ENCODE measurements at places on chromosomes 3 and 15.

GRCh38 chr3:197270558-197271317, 27.7 kb downstream of the DLG1 start:
- no peak for DNase-seq

DNA sequence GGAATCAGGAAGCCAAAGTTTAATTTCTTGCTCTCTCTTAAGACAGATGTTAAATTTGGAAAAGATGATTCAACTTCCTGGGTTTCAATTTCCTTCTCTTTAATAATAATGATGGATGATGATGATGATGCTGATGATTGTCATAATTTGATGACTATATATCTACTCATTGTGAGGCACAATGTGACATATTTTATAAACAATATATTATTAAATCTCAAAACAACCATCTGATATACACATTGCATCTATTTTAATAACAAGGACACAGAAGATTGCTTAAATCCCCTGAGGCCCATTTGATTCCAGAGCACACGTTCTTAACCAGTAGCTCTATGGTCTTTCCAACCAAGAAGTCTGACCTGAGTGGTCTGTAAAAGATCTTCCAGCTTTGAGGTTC, 124.0 kb downstream of the CNTN6 start:
- no peak for DNase-seq

DNA sequence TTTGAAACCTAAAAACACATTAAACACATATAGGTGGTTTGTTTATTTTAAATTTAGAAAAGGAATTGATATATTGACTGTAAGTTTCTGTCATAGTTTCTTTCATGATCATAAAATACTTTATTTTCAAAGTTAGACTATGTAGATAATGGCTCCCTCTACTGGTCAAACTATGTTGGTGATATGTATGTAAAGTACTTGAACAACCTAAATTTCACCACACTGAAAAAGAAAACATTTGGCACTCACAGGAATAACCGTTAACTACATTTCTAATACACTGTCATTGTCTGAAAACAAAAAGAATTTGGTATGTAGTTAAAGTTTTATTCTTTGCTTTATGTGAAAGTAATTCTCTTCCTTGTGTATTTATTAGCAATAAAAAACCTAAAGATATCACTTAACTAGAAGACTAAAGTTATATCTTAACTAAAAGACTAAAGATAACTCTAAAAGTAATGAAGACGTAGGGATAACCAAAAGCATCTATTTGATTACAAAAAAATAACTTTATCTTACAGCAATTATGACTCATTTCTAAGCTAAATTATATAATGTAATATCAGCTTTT, 427.5 kb downstream of the VGLL3 start:
- no peak for DNase-seq

DNA sequence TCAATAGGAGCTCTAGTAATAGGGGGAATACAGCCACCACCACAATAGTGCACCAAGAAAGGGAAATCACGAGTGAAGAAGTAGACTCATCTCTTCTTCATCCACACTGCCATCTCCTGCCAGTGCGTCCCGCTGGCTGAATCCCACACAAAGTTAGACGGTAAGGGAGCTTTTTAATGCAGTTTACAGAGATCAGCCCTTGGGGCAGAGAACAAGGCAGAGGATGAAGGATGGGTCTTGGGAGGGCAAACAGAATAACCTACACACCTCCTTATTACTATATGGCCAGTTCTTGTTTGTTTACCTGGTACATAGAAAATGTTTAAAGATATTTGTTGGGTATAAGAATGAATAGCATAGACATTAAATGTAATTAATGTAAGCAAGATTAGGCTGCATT, 11.0 kb upstream of the DPH6 start:
- no peak for DNase-seq

- DNase-seq: no peak
Observed at GRCh38 chr3:31934866-31935265, 46.2 kb downstream of the OSBPL10 start.

GRCh38 chr15:78065284-78065872, 12.1 kb downstream of the TBC1D2B start:
- no peak for DNase-seq

DNA sequence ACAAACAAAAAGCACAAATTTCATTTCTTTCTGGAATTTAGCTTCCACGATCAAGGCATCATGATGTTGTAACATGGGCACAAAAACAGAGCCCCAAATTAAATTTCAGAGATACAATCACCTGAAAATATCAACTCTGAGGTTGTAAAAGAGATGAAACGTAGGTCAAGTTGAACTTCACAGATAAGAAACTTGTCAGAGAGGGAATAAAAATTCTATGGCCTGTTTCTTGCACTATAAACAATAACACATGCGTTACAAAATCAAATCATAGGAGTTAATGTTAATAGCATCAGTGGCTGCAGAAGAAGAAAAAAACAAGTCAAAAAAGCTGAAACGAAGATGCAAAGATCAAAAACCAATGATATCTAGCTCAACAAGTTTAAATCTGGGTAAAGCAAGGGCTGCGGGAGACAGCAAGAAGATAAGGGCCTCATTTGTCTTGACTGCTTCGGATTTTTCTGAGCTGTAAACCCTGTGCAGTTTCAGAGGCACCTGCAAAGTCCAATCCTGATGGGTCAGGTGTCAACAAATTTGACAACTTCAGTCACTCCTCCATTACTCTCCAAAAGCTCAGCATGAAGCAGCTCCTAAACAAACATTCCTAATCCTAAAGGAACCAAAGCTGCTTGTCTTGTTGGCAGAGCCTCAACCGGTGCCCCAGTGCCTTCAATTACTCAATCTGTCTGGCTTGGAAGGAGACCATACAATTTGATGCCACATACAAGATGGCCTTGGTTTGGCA, 219.8 kb downstream of the STT3B start:
- no peak for DNase-seq

- no peak for DNase-seq
Observed at GRCh38 chr15:64052925-64053491, 6.7 kb upstream of the DAPK2 start.

DNA sequence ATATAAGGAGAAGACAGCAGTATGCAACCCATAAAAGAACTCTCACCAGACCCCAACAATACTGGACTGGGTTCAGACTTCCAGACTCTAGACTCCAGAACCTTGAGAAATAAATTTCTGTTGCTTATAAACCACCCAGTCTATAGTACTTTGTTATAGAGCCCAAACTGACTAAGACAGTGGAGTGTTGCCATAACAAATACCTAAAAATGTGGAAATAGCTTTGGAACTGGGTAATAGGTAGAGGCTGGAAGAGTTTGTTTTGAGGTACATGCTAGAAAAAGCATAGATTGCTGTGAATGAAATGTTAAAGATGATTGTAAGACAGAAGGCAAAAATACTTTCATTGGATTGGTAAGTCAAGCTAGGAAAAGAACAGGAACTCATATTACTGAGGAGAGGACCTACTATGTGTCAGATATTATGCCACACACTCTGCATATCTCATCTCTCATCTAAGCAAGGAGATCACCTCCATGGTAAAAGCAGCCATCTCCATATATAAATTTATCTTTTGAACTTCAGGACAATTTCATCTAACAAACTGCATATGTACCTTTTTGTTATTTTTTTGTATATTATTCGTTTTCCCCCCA, 67.4 kb upstream of the FNDC3B start:
- no peak for DNase-seq

DNA sequence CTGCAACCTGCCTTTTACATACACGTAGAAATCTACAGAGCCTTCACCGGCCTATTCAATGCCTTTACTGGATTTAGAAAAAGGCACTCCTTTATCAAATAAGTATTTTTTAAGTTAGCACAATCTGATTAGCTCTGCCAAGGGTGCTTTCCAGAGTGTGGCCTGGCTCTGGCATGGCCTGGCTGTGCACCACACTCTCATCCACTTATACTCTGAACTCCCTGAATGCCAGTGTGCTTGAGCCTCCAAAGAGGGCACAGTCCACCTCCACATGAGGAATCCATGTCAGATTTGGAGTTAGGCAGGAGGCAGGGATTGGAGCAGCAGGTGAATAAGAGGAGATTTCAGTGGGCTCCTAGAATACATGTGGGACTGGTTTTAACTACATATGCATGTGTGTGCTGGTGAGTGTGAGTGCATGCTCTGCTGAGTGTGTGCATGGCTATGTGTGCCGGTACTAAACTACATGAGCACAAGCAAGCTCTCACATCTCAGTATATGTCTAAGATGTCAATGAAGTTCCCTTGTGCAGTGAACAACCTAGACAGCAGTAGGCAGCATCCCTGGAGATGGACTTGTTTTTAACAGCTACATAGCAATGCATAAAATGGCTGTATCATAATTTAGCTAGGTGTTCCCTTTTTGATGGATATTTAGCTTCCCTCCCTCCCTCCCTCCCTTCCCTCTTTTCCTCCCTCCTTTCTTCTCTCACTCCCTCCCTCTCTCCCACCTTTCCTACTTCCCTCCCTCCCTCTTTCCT, 17.8 kb upstream of the ZFAND6 start:
- DNase-seq: no peak

- no peak for DNase-seq
Observed at GRCh38 chr15:28165791-28166190, 66.7 kb upstream of the OCA2 start.

- no peak for DNase-seq
Observed at GRCh38 chr15:94400526-94401298, 169.4 kb downstream of the MCTP2 start.

DNA sequence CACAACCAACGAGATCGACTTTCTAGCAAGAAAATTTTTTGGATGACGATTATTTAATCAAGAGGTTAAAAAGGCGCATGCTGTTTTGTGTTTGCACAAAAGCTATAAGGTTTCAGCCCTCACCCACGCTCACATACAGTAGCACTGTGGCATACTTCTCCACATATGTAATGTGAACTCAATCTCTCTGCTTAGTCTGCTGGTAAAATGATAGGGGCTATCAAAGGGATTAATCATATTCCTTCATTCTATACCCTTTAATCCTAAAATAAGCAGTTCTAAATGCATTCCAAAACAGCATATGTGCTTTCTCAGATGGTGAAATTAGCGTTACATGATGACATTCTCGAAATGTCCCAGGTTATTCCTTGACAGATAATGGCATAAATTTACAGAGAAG, 196.9 kb upstream of the PRICKLE2 start:
- no peak for DNase-seq

DNA sequence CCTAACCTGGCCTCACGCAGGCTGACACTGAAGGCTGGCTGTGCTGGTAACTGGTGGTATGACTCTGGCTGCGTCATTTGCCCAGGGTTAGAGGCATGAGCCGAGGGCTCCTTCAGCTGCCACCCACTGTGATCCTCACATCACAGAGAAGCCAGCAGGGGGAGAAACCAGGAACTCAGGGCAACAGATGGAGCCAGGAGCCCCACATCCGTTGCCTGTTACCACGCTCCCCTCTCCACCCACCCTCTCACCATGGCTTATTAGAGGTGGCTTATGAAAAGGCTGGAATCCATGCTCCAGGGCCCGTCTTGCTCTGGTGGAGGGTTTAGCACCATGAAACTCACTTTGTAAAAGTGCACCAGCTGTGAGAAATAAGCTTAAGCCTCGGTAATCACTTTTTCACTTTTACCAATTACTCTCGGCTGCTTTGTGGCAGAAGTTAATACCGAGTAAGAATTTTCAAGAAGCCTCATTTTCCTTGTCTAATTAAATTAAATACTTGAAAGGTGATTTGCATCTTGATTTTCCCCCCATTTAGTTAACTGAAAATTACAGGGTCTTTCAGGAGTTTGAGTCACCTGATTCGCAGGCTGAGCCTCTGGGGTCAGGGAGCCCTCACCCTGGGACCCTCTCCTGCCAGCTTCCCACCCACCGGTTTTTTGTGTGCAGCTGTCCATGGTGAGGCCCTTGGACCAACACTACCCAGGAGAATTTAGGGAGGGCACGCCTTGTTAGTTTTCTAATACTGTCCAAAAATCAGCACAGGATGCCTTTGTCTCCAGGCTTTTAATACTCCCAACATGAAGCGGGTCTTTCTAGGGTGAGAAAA, 60.9 kb downstream of the ASB7 start:
- DNase-seq: peak; percentile 5

GRCh38 chr15:62641825-62642224, 400.7 kb upstream of the TPM1 start:
- DNase-seq: no peak

DNA sequence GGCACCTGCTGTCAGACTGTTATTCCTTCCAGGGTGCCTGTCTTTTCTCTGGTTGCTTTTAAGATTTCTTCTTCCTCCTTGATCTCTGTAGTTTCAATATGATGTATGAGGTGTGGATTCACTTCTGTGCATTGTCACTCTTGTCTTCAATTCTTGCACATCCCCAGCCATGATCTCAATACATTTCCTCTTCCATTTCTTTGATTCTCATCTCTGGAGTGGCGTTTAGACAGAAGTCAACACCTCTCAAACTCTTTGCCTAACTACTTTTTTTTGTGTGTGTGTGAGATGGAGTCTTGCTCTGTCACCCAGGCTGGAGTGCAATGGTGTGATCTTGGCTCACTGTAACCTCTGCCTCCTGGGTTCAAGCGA, 224.4 kb upstream of the LYSMD4 start:
- no peak for DNase-seq

GRCh38 chr15:42612367-42612912, 37.0 kb downstream of the STARD9 start:
- DNase-seq: no peak

DNA sequence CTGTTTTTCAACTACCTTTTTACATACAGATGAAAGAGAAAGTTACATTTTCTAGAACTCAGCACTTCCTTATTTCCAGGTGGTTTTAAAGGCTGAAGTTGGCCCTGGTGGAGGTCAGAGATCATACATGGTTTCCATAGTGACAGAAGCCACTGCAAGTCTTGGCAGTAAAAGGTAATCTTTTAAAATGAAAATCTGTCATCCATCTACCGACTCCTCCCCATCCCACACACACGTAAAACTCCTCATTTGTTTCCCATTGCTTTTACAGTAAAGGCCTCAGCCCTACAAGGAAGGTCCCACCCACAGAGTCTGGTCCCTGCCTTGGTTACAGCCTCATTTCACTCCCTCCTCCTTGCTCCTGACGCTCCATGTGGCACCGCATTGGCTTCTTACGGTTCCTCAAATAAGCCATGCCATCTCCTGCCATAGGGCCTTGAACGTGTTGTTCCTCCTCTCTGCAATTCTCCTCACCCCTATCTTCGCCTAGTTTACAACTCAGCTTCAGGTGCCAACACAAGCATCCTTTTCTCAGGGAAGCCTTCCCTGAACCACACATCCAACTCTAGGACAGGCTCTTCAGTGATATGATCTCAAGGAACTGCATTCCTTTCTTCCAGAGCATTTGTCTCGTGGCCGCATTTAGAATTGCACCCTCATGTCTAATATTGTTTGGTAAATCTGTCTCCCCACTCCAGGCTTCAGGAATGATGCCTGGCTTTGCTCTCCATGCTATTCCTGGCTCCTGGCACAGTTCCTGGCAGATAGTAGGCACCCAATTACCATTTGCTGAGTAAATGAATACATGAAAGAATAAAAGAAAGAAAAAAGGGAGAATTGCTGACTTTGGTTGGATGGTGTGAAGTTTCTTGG, 2.6 kb downstream of the CYP19A1 start:
- no peak for DNase-seq

DNA sequence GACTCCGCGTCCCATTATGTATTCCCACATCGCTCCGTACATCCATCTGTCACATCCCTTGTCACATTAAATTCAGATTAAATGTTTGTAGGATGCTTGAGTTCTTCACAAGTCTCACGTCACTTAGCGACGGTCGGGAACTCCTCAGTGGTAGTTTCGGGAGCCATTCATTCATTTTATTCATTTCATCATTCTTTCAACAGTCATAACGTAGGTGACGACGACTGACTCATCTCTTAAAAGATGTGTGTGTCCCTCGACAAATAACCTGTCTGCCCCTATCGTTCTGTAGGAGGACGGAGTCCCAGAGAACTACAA, 272 bp upstream of the SRPRB start:
- no peak for DNase-seq

GRCh38 chr15:79310612-79310984, 314 bp upstream of the TMED3 start:
- no peak for DNase-seq

GRCh38 chr3:175573226-175573625, 714.1 kb downstream of the NAALADL2 start:
- no peak for DNase-seq

Data from iPS DF 19.7 (cell line).